Vagina (tissue), 2 donors: ENCODE measurements at places on chromosomes 1 and 21. TPM values are rescaled to one million over a fixed set of nuclear protein-coding genes. Genes with fewer than 3 reads are reported as not detected.

AMY1B gene
- not detected for total RNA-seq

HSD3B2 gene
- 10.1 TPM for total RNA-seq

TNNI3K gene
- not detected for total RNA-seq

CFAP74 gene
- total RNA-seq, result not detected

FTCD gene
- total RNA-seq, result not detected

ETV3 gene
- total RNA-seq, result 37.3 TPM

MRPL20 gene
- 84.2 TPM for total RNA-seq

DNA sequence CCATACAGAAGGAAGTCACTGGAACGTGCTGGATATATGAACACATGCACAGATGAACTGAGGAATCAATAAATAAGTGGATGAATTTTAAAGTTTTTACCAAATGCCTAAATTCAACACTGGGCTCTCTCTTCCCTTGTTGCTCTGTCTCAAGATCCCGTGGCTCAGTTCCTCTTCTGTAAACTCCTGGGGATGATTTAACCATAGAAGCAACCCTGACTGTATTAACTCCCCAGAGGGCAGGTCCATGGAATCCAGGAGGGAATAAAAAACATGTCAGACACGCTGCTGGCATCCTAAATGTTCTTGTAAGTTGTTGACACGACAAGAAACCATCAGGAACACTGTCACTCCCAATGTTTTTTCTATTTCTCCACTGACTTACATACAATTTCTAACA, 45.3 kb upstream of the GPR157 start:
- no peak overlapping the region for H3K4me3 ChIP-seq
- DNase-seq, result no peak
- H3K27me3 ChIP-seq, result no peaks in the 10 kb centered on the region
- no peaks in the 10 kb centered on the region for H3K36me3 ChIP-seq

DNA sequence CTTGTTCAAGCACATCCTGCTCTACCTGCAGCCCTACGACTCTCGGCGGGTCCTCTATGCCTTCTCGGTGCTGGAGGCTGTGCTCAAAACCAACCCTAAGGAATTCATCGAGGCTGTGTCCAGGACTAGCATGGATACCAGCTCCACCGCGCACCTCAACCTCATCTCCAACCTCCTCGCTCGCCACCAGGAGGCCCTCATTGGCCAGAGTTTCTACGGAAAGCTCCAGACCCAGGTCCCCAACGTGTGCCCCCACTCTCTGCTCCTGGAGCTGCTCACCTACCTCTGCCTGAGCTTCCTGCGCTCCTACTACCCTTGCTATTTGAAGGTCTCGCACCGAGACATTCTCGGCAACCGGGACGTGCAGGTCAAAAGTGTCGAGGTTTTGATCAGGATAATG, 74.3 kb upstream of the MORC3 start:
- H3K4me1 ChIP-seq, result no peaks in the 10 kb centered on the region
- DNase-seq, result no peak
- no peak overlapping the region for H3K4me3 ChIP-seq
- no peaks in the 10 kb centered on the region for H3K27me3 ChIP-seq

GRCh38 chr1:55217226-55217986, 2.2 kb upstream of the USP24 start:
- no peak overlapping the region for H3K4me3 ChIP-seq
- H3K27me3 ChIP-seq, result no peaks in the 10 kb centered on the region
- no peaks in the 10 kb centered on the region for H3K36me3 ChIP-seq
- no peak for DNase-seq
- peaks cover 38% of the 10 kb centered on the region for H3K4me1 ChIP-seq
- no peak overlapping the region for H3K27ac ChIP-seq

DNA sequence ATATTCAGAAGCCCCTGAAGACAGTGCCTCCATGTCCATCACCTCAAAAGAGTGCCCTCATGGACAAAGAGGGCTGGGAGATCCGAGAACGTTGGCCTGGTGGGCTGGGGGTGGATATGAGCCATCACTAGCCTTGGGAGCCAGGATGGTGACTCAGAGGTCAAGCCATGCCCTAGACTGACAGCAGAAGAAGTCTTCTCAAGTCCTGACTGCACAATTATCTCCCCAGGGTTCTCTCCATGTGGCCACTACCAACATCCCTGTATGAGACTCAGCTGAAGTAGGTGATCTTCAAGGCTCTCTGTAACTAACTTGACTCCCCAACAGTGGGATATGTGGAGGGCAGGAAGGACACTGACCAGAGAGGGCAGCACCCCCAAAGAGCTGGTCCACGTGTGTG, 7.1 kb upstream of the USF1 start:
- no peaks in the 10 kb centered on the region for H3K4me1 ChIP-seq
- no peak overlapping the region for H3K27ac ChIP-seq
- H3K27me3 ChIP-seq, result no peaks in the 10 kb centered on the region

DNA sequence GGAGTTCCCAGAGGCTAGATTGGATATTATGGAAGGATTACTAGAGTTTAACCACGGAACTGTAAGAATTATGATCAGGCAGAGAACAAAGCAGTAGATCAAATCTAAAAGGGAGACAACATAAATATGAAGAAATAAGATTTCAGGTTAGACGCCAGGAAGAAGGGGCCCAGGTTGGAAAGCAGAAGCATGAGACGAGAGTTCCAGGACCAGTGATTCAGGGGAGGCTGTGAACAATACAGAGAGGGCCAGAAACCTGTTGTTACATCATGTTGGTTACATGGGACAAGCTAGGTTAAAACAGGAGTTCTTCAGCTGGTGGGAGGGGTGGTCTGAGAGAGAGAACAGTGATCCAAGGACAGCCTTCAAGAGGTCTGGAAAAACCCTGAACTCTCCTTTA, 128.4 kb upstream of the MROH9 start:
- H3K27me3 ChIP-seq, result no peaks in the 10 kb centered on the region
- H3K4me1 ChIP-seq, result no peaks in the 10 kb centered on the region
- no peaks in the 10 kb centered on the region for H3K36me3 ChIP-seq
- no peak for DNase-seq

GRCh38 chr1:201061049-201061448, 37.5 kb upstream of the KIF21B start:
- no peaks in the 10 kb centered on the region for H3K36me3 ChIP-seq
- H3K27me3 ChIP-seq, result no peaks in the 10 kb centered on the region
- H3K4me1 ChIP-seq, result no peaks in the 10 kb centered on the region
- no peak overlapping the region for H3K4me3 ChIP-seq
- DNase-seq, result no peak

DNA sequence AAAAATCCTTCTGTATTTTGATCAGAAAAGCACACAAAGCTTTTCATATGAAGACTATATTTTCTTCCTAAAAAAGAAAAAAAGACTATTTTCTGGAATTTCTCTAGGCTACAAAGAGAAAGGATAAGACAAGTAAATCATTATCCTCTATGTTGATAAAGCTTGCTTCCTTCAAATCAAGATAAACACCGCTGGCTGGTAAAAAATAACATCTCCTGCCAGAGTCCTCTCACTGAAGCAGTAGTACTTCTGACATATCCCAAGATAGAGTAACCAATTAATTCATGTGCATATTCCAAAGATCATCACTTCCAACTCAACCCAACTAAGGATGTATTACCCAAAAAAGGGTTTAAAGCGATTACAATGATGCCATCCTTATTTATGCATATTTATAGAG, 34.3 kb downstream of the DENND1B start:
- DNase-seq, result no peak
- no peaks in the 10 kb centered on the region for H3K27me3 ChIP-seq
- no peak overlapping the region for H3K27ac ChIP-seq
- no peaks in the 10 kb centered on the region for H3K4me1 ChIP-seq

- peak overlapping the region; percentile 85 for H3K27ac ChIP-seq
- no peaks in the 10 kb centered on the region for H3K36me3 ChIP-seq
- peak overlapping the region; percentile 75 for H3K4me3 ChIP-seq
- H3K27me3 ChIP-seq, result no peaks in the 10 kb centered on the region
- DNase-seq, result no peak
Measured at GRCh38 chr1:207750631-207751305, 1.1 kb upstream of the CD46 start.

DNA sequence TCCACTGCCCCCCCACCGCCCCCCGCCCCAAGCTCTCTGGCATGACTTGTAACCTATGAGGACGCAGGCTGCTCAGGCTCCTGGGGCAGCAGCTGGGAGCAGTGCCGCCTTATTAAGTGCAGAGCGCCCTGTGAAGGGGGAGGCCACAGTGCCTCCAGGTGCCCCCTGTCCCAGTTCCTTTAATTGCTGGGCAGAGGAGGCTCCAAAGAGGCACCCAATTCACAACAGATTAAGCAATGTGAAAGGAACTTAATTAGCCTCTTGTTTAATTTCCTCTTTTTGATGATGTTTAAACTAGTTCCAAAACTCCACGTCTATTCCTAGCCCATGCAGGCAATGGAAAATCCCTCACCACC, 3.0 kb downstream of the RXFP4 start:
- peaks cover 22% of the 10 kb centered on the region for H3K36me3 ChIP-seq
- H3K27ac ChIP-seq, result no peak overlapping the region
- no peak overlapping the region for H3K4me3 ChIP-seq

DNA sequence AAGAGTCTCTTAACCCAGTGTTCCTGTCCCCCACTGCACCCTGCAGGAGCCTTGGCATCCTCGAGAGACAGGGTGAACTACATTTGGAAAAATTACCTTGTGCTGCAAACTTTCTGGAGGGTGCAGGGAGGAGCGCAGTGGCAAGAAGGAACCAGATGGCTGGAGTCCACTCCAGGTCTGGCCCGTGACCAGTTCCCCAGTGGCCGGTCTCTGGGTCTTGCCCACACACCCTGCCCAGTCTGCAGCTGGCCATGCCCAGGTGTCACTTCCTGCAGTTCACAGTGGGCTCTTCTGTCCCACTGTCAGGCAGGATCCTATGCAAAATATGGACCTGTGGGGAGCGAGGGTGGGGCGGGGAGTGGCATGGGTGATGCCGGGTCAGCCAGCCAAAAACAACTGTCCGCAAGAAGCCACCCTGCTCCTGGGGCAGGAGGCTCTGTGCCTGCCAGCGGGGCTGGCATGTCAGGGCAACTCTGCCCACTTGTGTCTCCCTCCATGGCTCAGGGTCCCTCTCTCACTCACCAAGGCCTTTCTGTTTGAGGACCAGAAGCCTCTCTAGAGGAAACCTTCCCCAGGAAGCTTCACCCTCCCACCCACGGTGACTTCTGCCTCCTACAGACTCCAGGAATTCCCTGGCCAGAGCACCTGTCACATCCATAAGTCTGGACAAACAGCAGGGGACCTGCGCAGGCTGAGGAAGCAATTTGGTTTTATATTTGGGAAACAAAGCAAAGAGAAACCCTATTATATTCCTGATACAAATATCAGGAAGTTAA, 55.6 kb downstream of the KIF21B start:
- H3K27ac ChIP-seq, result no peak overlapping the region
- peaks cover 4% of the 10 kb centered on the region for H3K4me1 ChIP-seq
- H3K4me3 ChIP-seq, result no peak overlapping the region
- H3K27me3 ChIP-seq, result no peaks in the 10 kb centered on the region

GRCh38 chr1:172952516-172952915, 98.2 kb downstream of the TNFSF18 start:
- H3K36me3 ChIP-seq, result no peaks in the 10 kb centered on the region
- H3K27ac ChIP-seq, result no peak overlapping the region
- no peaks in the 10 kb centered on the region for H3K4me1 ChIP-seq
- no peak overlapping the region for H3K4me3 ChIP-seq
- DNase-seq, result no peak

GRCh38 chr1:168230709-168231108, 4.9 kb downstream of the SFT2D2 start:
- no peaks in the 10 kb centered on the region for H3K36me3 ChIP-seq
- DNase-seq, result no peak
- H3K27me3 ChIP-seq, result no peaks in the 10 kb centered on the region
- H3K4me1 ChIP-seq, result peaks cover 42% of the 10 kb centered on the region

DNA sequence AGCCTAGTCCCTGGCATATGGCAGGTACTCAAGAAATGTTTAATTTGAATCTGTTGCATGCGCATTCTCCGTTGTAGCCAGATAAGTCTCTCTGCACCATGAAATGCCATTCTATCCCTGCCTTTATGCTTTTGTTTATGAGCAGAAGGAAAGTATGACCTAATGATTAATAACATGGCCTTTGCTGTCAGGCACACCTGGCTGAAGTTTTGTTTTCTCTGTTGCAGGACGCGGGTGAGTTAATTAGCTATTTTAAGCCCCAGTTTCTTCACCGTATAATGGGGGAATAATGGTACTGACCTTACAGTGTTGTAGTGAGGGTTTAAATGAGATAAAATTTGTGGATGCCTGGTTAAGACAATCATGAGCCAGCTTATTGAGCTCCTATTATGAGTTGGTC, 87.7 kb downstream of the ST6GALNAC3 start:
- DNase-seq, result no peak
- no peaks in the 10 kb centered on the region for H3K27me3 ChIP-seq
- H3K27ac ChIP-seq, result no peak overlapping the region
- H3K4me3 ChIP-seq, result no peak overlapping the region
- no peaks in the 10 kb centered on the region for H3K4me1 ChIP-seq
- H3K36me3 ChIP-seq, result no peaks in the 10 kb centered on the region

DNA sequence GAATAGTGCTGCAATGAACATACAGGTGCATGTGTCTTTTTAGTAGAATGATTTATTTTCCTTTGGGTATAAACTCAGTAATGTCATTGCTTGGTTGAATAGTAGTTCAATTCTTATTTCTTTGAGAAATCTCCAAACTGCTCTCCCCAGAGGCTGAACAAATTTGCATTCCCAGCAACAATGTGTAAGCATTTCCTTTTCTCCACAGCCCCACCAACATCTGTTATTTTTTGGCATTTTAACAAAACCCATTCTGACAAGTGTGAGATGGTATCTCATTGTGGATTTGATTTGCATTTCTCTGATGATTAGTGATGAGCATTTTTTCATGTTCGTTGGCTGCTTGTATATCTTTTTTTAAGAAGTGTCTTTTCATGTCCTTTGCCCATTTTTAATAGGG, 21.9 kb upstream of the EEIG2 start:
- no peaks in the 10 kb centered on the region for H3K27me3 ChIP-seq
- no peak for DNase-seq
- H3K4me1 ChIP-seq, result no peaks in the 10 kb centered on the region
- no peak overlapping the region for H3K4me3 ChIP-seq
- no peak overlapping the region for H3K27ac ChIP-seq

DNA sequence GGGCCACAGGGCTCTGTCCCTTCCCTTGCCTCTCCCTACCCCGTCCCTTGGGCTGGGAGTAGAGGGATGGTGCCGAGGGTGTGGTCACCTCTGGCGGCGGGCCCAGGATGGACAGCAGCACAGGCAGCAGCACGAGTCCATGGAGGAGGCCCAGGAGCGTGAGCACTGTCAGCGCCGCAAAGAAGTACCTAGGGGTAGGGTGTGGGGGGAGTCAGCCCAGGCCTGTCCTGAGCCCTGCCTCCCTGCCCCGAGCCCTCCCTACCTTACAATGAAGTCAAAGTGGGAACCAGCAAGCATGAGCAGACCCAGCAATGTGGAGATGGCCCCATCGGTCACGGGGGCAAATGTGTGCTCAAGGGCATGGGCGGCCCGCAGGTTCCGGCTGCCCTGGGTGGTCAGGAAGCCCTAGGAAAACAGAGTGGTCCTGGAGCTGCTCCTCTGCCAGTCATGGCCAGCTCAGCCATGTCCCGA, 14.7 kb downstream of the BTBD19 start:
- H3K4me3 ChIP-seq, result no peak overlapping the region
- H3K4me1 ChIP-seq, result peaks cover 39% of the 10 kb centered on the region
- H3K36me3 ChIP-seq, result no peaks in the 10 kb centered on the region

GRCh38 chr1:150144606-150145005, 5.1 kb upstream of the PLEKHO1 start:
- H3K27ac ChIP-seq, result no peak overlapping the region
- no peaks in the 10 kb centered on the region for H3K27me3 ChIP-seq
- peaks cover 8% of the 10 kb centered on the region for H3K4me1 ChIP-seq
- no peak for DNase-seq
- H3K4me3 ChIP-seq, result no peak overlapping the region

- peaks cover 3% of the 10 kb centered on the region for H3K36me3 ChIP-seq
- DNase-seq, result no peak
- peak overlapping the region; percentile 85 for H3K27ac ChIP-seq
- peaks cover 50% of the 10 kb centered on the region for H3K4me1 ChIP-seq
Measured at GRCh38 chr1:200409203-200409760, 554 bp downstream of the ZNF281 start.
